ENCODE measurements at places on chromosomes 3 and 15.

- DNase-seq, result no peak
These were observed 149.4 kb downstream of the IMPG2 start for GRCh38 chr3:101170806-101171558.

DNA sequence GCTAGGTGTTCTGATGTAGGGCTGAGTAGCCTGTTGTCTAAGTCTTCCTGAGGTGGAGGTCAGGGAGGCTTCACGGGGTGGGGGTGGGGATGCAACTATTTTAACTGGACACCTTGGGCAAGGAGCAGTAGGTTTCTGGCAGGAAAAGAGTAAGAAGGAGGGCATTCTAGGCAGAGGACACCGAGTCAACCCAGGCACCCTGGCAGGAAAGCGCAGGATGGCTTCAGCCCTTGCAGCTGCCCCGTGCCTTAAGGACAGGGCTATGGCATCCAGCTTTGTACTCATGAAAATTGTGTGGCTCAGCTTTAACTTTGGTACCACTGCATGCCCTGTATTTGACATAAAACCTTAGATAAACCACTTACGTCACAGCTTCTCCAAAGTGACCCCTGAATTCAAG is 6.4 kb upstream of the FILIP1L start:
- no peak for DNase-seq

DNA sequence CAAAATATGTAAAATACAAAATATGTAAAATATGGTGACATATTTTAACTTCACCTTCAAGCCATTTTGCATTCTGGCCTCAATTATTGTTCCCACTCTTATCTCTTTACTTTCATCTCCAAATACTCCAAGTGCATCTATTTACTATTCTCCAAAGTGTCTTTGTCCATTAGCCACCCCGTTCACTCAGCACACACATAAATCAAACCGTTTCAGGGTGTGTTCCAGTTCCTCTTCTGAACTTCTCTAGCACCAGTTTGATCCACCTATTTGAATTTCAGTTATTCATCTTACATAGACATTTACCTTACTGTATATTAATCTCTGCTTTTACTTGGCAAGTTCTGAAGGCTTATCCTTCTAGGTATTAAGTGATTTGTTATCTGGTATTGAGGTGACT is 45.1 kb downstream of the SGO1 start:
- DNase-seq, result no peak

- no peak for DNase-seq
These were observed 47.0 kb downstream of the TCF12 start for GRCh38 chr15:56965231-56966013.

- no peak for DNase-seq
These were observed 929.4 kb downstream of the ROBO1 start for GRCh38 chr3:78838362-78838761.

- DNase-seq, result no peak
These were observed 94.9 kb downstream of the ST6GAL1 start for GRCh38 chr3:187025254-187025655.

DNA sequence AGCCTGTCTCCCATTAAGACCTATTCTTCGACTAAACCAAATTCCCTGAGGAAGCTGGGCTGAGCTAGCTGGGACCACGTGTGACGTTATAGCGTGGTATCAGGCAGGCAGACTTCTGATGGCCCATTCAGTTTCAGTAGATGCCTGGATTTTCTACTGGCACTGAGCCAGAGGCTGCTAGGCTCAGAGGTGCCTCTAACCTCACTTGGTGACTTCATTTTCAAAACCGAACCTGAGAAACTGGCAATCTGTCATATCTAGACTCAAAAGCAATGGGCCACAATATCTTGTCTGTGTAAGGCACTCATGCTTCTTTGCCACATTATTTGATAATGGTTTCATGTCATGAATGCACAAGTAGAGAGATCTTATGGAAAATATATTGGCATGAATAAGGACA is 352.1 kb upstream of the AZI2 start:
- no peak for DNase-seq

DNA sequence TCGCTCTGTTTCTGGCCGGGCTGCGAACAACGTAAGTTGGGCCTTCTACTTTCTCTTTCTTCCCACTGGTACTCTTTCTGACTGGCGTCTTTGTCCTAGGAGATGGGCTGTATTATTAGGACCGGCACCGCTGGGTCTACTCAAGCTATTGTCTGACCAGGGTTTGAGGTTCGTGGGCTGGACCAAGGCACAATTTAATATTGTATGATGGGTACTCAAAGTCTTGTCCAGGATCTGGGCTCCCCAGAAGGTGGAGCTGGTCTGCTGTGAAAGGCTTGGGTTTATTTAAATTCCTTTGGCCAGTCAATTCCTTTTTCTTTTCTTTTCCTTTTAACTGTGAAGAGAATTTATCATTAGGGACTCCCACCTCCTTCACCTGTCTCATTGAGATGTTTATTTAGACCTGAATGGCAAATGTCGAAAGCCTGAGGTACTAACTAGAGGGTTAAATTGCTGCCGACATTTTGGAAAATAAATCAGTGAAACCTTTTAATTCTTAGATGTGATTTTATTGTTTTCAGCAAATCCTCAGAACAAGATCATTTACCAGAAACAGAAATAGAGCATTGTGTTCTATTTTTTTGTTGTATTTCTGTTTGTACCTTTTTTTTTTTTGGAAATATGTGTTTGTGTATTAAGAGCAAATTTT is 410 bp downstream of the LRRC49 start:
- DNase-seq, result peak; percentile 55

DNA sequence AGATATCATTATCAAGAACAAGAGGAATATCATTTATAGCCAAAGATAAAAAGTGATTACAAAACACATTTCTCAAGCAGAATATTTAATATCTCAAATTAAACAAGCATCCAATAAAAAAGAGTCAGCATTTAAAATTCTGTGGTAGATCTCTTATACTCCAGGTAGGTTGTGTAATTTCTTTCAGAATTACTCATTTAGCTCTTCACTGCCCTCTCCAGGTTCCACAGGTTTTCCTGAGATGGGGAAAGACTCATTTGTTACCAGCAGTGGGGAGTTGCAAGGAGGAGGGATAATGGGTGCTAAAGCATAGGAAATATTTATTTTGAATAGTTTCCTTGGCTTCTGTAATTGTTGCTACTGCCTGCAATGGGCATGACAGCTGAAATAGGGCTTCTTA is 83.1 kb upstream of the RASGRP1 start:
- no peak for DNase-seq

- DNase-seq, result no peak
These were observed 98.7 kb downstream of the SLCO3A1 start for GRCh38 chr15:91952216-91952615.

DNA sequence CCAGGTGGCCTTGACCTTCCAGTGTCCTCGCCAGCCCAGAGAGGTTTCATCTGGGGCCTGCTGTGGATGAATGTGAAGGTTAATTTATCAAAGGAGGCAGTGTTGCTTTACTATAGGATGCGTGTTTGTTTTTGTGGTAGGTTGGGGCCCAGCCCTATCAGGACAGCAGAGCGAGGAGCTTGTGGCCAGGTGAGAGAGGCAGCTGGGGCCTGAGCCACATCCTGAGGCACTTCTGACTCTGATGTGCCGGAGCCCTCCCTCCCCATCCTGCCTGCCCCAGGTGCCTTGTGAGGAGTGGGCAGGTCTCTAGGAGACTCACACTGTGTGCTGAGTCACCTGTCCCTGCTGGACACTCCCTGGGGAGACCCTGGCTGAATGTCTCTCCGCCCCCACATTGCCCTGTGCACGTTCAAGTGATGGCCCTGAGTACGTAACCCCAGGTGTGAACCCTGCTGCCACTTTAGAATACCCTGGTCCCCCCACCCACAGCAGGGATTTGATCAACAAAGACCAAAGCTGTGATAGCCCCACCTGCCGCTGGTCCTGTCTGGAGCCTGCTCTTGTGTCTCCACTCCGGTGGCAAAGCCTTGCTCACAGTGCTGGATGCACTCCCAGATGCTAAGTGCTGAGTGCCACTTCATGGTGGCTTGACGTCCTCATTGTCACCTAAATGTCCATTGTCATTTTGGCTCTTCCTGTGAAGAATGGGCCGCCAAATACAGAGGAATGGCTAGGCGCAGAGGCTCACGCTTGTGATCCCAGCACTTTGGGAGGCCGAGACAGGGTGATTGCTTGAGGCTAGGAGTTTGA is 16.0 kb downstream of the FBLN2 start:
- DNase-seq, result no peak

DNA sequence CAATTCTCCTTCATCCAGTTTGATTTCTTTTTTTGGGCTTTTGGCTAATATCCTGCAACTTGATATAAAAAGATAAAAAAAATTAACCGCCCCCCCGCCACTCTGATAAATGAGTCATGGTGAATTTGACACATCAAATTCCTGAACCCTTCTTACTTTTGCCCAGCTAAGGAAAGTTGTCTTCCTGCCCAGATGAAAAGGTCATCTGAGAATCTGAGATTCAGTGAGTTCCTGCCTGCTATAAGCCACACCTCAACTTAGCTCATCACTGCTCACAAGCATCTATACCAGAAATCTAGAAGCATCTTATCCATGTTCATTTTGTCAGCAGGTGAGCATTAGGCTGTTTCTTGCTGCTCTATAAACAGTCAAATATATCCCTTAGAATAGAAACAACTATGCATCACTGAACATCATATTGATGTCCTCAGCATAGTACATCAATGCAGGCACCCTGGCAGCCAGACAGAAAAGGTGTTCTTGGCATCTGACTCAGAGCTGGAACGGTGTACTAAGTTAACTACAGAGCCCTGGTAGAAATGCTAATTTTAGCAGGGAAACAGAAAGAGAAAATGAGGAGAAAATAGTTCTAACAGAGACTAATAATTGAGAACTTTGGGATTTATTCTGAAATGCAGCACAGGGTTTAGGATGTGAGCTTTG is 77.1 kb downstream of the SEMA6D start:
- DNase-seq, result no peak

Measured in AG08396 (cell line).